ENCODE measurements at places on chromosomes 11 and 22.

DNA sequence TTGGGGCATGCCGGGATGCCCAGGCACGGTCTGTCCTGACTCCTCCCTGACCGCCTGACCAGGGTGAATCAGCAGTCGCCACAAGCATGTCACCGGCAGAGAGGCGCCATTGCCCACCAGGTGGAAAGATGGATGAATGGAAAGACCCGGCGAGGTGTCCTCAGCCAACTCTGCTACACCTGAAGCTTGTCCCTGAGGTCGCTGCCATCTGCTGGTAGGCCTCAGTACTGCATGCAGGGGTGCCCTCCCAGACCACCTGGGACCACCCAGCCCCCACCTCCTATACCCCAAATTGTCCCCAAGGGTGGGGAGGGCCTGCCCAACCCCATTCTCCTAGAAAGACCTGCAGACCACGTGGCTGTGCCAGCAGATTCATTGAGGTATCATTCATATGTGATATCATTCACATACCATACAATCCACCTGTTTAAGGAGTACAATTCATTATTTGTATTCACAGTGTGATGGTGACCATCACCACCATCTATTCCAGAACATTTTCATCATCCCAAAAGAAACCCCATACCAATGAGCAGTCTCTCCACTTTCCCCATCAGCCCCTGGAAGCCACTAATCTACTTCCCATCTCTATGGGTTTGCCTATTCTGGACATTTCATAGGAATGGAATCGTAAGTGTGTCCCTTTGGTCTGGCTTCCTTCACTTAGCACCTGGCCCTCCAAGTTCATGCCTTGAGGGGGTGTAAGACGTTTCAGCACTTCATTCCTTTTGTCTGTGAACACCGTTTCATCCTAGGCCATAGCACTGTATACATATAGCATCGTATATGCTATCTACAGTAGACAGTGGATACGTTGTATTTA lies 17.5 kb downstream of the FGF3 start:
- peak; percentile 62 for DNase-seq

DNA sequence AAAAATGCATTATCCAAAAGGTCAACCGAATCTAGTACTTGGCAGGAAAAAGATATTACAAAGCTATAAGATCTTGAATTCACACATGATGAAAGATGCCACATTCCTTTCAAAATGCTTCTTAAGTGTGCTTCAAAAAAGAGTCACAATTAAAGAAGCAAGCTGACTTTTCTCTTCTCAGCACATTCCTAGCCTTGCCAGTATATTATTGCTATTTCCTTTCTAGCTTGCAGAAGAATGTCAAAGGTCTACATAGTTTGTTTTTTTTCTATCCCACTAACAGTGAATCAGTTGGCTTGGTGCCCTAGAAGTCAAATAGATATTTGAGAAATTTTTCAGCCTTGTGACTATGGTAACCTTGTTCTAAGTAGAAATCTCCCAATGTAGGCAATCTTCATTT lies 56.8 kb downstream of the GUCY1A2 start:
- no peak for DNase-seq

DNA sequence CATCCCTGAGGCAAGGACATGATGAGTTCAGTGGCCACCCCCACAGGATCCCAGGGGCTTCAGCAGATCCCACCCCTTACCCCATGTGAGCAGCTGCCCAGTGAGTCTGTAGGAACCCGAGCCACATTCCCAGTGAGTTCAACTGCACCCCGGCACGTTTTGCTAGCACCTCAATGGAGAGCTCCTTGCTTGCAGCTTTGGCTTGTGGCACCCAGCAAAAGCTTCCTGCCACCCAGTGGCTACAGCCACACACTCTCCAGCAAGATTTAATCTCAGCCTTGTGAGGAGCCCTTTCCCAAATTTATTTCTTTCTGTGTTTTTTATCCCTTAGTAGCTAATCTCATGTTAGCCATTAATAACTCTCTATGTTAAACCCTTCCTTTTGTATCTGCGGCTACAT lies 4.0 kb downstream of the SAA1 start:
- no peak for DNase-seq

DNA sequence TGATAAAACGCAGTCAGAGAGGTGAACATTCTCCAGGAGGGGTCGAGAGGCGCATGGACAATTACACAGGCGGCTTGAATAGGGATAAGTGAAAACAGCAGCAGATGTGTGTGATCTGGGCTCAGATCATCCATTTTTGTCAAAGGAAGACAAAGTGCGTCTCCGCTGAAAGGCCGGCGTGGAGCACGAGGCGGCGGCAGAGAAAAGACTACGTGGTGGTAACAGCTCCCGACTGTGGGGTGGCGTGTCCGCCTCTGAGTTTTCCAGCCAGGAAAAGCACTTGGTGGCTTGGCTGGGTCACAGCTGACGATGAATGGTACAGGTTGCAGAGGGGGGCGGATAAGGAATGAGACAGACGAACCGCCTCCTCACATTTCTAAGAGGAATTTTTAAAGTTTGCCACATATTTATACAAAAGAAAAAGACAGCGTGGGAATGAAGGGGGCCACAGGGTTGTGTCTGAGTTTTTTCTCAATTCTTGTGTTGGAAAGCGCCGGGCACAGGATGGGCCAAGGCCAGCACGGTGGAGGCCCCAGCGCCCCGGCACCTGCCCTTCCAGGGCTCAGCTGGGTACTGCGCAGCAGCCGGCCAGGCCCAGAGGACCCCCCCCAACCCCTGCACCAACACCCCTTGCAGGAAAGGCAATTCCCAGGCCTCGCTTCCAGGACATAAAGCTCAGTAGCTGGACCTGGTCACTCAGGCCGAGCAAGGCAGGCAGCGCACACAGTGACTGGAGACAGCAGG lies 80.4 kb downstream of the TRMU start:
- no peak for DNase-seq

DNA sequence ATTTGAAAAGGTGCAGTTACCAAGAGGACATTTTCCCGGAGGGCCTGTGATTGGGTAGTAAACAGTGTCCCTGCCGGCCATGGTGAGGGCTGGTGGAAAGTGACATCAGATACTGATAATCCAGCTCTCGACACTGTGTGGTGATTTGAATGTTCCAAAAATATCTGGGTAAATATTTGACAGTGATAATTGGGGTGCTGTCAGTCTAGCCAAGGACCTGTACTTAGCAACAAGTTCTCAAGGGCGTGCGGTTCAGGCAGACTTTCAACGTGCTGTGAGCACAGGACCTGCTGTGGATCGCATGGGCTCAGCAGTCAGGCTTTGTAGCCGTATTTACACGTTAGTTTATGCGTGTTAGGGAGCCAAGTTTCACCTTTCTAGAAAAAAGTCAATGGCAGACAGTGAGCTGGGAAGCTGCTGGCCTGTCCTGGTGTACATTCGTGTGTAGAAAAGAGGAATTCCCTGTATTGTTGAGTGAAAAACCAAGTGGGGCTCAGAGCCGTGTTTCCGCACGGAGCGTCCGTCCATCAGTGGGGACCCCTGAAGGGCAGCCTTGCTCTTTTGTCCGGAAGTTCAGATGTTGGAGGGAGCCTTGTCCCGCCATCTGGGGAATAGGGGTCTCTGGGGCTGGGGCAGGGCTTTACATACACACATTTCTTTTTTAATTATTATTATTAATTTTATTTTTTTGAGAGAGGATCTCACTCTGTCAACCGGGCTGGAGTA lies 11.3 kb downstream of the TRMU start:
- DNase-seq: no peak

DNA sequence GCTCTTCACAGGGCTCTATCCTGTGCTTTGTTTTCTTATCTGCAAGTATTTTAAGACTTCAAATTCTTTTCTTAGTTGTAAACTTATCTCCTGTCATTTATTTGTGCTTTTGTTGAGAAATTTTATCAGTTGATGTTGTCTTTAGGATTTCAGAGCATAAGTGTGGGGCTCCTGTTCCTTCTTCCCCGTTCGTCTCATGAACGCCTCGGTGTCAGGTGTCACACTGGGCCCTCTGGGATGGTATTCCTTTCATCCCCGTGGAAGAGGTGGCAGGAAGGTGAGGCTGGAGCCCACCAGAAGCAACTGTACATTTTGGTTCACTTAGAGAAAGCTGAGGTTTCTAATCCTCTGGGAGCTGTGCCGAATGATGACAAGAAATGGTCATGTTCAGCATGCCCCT lies 17.9 kb downstream of the NADSYN1 start:
- no peak for DNase-seq

Measured in NCI-H526 (cell line).